Cerebellar cortex (tissue), 1 donor: ENCODE measurements at places on chromosomes 2 and 18.

- DNase-seq, result no peak
These were observed 583.5 kb downstream of the XIRP2 start for GRCh38 chr2:167471734-167472133.

- DNase-seq, result no peak
These were observed 40.4 kb downstream of the SYT4 start for GRCh38 chr18:43236921-43237320.

- no peak for DNase-seq
These were observed 50.8 kb downstream of the PTPRM start for GRCh38 chr18:7617738-7618422.

GRCh38 chr2:57373530-57373929 lies 673.1 kb upstream of the VRK2 start:
- DNase-seq, result no peak

- DNase-seq, result no peak
These were observed 22.5 kb downstream of the TBR1 start for GRCh38 chr2:161438598-161438997.

GRCh38 chr2:227607941-227608340 lies 6.7 kb downstream of the SCYGR3 start:
- no peak for DNase-seq

DNA sequence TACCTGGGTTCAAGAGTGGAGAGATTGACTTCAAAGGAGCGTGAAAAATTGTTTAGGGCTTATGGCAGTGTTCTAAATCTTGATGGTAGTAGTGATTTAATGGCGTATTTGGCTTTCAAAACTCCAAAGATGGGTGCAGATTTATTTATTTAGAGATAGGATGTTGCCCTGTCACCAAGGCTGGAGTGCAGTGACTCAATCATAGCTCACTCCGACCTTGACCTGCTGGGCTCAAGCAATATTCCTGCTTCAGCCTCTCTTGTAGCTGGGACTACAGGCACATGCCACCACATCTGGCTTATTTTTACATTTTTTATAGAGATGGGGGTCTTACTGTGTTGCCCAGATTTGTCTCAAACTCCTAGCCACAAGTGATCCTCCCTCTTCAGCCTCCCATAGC lies 52.5 kb downstream of the FAM117B start:
- DNase-seq, result no peak

GRCh38 chr2:66582987-66583880 lies 148.3 kb downstream of the MEIS1 start:
- DNase-seq, result peak; percentile 66

GRCh38 chr2:68946117-68946516 lies 6.6 kb downstream of the GKN2 start:
- DNase-seq, result no peak

- no peak for DNase-seq
These were observed 116.2 kb downstream of the GATA6 start for GRCh38 chr18:22285361-22286140.

- DNase-seq, result no peak
These were observed 465.1 kb upstream of the HNRNPA3 start for GRCh38 chr2:176747506-176747905.

- DNase-seq, result peak; percentile 12
These were observed 249.9 kb downstream of the PLCL1 start for GRCh38 chr2:198054299-198054698.

- DNase-seq, result no peak
These were observed 42.1 kb downstream of the NHEJ1 start for GRCh38 chr2:219118504-219118903.

DNA sequence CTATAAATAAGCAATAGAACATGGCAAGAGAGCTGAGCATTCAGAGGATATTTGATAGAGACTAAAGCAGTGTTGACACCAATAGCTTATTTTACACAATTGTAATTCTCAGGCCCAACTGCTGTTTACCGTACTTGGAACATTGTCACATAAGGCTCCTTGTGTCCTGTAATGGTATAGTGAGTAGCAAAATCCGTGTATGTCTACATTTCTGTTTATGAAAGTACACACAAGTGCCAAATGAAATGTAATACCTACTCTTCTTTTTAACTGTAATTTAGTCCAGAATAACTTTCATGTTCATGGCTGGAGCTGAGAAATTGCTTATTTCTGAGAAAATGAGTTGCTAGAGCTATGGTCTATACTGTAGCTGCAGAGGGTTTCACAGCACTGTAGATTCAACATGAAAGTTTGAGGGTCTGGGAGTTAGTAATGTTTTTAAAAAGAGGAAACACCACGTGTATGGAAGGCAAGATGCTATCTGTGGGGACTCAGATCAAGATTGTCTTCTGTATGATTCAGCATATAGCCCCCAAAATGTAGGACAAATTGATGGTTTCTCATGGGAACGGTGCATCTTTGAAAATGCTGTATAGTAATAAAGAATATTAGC lies 110.2 kb upstream of the NOSTRIN start:
- no peak for DNase-seq

- no peak for DNase-seq
These were observed 169.8 kb upstream of the ERBB4 start for GRCh38 chr2:212708355-212708754.

DNA sequence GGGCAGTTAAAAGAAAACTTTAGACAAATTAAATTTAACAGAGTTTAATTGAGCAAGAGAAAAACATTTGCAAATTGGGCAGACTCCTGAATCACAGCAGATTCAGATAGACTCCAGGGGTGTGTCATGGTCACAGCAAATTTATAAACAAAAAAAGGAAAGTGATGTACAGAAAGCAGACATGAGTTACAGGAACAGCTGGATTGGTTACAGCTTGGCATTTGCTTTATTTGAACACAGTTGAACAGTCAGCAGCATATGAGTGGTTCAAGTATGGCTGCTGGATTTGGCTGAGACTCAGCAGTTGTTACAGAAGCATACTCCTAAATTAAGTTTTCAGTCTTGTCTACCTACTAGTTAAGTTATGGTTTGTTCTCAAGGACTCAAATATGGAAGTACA lies 82.3 kb upstream of the NYAP2 start:
- no peak for DNase-seq

- DNase-seq, result no peak
These were observed 39.3 kb upstream of the ELAC1 start for GRCh38 chr18:50928551-50928950.

DNA sequence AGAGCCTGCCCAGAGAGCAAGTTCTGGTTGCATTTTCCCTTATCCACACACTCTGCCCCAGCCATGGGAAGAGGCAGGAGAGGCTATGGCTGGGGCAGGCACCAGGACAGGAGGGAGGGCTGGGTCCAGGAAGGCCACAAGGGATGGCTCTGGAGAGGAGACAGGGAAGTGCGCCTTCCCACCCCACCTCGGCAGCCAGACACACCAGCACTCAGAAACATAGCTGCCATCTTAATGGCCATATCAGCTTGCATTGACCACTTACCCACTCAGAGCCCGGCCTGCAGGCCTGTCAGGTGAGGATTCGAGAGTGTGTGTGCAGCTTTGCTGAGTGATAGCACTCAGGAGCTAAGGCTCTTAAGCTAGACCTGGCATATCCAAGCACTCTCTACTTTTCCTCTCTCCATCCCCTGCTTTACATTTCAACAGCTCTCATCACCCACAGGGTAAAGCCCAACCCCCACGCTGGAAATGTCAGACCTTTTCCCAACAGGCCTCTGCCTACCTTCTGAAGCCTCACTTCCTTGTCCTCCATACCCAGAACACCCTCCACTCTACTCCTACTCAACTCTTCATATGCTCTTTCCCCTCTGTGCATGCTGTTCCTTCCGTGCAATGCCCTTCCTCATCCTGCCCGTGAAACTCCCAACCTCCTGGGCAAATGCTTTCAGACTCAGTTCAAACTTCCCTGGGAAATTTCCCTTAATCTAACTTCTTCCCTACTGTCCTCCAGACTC lies 147.9 kb downstream of the TNS1 start:
- no peak for DNase-seq

DNA sequence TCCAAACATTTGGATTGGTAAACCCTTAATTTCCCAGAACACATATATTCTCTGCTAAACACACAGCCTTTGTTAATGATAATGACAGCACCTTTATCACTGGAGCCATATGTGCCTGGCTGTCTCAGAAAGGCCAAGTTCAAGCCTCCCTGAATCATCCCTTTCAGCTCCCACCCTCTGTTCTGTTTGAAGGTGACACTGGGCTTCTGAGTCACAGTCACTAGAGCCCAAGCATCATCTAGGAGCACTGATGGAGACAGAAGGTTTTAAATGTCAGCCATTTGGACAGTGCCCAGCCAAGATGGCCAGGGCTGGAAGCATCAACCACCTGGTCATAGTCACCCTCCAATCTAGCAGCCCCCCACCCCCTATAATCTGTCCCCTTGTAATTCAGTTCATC lies 80.6 kb downstream of the NRP2 start:
- DNase-seq, result peak; percentile 21

DNA sequence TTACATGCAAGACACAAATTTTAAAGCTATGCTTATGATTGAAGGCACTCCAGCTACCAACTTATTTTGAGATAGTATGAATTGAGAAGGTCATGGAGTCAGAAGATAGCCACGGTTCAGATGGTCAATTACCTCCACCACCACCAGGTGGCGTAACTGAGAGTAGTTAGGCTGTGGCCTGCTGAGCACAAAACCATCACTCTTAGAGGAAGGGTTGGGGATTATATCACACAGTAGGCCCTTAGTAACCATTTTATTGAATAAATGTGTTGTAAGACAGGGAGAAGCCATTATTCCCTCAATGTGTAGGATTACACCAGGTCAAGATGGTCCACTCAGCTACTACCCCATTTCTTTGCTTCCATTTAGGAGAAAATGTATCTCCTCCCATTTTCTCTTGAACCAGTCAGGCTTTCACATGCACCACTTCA lies 18.8 kb downstream of the KLHL41 start:
- peak; percentile 58 for DNase-seq

GRCh38 chr18:3367491-3368091 lies 82.4 kb upstream of the TGIF1 start:
- DNase-seq, result no peak

GRCh38 chr2:240872317-240873097 lies 3.9 kb downstream of the AGXT start:
- no peak for DNase-seq

DNA sequence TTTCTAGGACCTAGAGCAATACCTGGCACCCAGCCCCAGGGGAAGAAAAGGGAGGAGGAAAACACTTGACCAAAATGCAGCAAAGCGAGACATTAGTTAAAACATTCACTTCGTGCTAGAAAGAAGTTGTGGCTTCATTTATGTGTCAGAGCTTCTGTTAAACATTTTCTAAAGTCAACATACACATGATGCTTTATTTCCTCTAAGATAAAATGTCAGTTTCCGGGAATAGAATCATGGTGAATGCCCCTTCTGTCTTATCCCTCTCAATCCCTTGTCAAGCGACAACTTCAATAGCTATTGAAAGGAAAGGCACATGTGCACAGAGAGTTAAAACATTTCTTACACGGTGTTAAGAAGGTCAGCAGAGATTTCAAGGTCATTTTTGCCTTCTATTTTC lies 404.6 kb upstream of the CWC22 start:
- no peak for DNase-seq

DNA sequence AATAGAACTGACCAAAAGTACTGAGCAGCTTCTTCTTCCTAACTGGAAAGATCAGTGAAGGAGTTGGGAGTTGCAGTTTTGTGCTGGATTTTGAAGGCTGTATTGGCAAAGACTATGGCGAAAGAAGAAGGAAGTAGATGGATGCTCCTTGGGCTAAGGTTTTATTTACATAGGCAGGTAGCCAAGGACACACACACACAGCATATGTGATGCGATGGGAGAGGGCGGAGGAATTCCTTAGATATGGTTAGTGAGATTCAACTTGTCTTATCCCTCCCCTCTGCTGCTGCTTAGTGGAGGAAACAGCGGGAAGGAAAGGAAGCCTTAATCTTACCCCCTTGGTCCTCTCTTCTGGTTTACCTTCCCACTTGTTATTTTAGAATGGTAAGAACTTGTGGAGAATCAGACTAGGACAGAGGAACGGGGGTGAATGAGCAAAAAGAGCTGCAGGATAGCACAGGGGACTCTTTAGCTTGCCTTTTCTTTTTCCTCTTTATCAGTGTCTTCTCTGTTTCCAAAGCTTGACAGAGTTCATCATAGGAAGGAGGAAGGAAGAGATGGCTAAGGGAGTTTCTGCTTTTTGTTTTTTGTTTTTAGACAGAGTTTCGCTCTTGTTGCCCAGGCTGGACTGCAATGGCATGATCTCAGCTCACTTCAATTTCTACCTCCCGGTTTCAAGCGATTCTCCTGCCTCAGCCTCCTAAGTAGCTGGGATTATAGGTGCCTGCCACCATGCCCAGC lies 87.9 kb downstream of the OSBPL6 start:
- DNase-seq, result no peak

DNA sequence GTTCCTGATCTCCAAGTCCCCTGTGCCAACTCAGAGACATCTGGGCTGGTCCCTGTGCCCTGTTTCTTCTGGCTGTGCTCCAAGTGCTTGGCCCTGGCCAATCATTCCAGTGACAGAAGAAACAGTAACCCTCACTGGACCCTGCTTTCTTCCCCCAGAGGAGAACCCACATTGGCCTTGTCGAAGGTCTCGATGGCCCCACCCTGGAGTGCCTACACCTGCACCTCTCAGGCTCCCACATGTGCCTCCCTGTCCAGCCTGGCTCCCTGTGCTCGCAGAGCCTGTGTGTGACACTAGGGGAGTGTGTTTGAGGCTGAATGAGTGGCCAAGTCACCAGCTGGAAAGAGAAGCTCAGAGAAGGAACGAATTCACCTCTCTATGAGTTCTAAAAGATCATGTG lies 5.9 kb upstream of the MAL start:
- no peak for DNase-seq

DNA sequence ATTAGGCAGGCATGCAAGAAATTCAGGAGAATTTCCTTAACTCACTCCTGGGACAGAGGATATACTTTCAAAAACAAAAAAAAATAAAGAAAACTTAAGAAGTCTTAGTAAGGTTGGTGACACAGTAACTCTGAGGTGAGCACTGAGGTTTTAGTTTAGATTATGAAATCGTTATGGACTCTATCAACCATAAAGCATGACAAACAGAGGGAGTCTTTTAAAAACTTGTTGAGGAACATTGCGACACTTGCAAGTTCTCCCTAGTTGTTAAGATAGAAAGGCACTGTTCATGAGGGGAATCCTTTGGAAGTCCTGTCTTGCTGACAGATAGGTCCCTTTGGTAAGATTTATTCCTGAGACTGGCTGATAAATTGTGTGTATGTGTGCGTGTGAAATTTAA lies 194.3 kb upstream of the ERBB4 start:
- no peak for DNase-seq

DNA sequence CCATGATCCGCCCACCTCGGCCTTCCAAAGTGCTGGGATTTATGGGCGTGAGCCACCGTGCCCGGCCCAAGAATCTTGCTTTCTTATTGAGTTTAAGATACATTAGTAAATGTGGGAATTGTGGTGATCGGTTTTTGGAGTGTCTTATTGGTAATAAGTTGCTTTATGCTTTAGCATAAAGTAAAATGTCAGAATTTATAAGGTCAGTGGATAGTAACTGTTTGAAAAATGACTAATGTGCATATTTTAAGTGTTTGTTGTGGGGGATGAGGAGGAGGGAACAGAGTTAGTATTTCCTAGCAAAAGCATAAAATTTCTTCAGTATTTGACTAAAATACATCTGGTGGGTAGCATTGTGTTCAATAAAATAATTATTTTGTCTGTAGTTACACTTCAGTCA lies 77.4 kb downstream of the SLC39A10 start:
- DNase-seq, result no peak
